ENCODE measurements at places on chromosomes 2 and 18. TPM values are rescaled to one million over a fixed set of nuclear protein-coding genes. Genes with fewer than 3 reads are reported as not detected.

The NEB gene
- total RNA-seq, result 0.60 TPM

The HJURP gene
- total RNA-seq, result 2.3 TPM

The ASXL3 gene
- under 0.01 TPM for total RNA-seq

The NTSR2 gene
- total RNA-seq, result not detected

The CHST9 gene
- total RNA-seq, result under 0.01 TPM

The GNLY gene
- not detected for total RNA-seq

The IL36B gene
- total RNA-seq, result not detected

The ALKAL2 gene
- not detected for total RNA-seq

The FAM110C gene
- 0.17 TPM for total RNA-seq

The REG1B gene
- not detected for total RNA-seq

The EGR4 gene
- total RNA-seq, result under 0.01 TPM

The IL36A gene
- not detected for total RNA-seq

The CRYGD gene
- not detected for total RNA-seq

The SH3BP4 gene
- total RNA-seq, result 17.4 TPM

The CNGA3 gene
- not detected for total RNA-seq

The TEX44 gene
- not detected for total RNA-seq

Measured in dermis lymphatic vessel endothelial cell (primary cell).